ENCODE measurements at places on chromosomes 13 and 19.

- no peak for DNase-seq
These were observed 4.8 kb upstream of the ZNF253 start for GRCh38 chr19:19860756-19861390.

DNA sequence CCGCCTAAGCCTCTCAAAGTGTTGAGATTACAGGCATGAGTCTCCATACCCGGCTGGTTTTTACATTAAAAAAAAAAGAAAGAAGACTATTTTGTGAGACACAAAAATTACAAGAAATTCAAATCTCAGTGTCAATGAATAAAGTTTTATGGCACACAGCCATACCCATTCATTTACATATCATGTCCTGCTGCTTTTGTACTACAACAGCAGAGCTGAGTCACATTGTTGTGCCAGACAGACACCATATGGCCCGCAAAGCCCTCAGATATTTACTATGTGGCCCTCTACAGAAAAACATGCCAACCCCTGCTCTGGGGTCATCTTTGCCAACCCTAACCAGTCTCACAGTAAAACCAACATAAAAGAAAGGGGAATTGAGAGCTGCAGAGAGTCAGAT lies 5.3 kb downstream of the SMIM7 start:
- no peak for DNase-seq

DNA sequence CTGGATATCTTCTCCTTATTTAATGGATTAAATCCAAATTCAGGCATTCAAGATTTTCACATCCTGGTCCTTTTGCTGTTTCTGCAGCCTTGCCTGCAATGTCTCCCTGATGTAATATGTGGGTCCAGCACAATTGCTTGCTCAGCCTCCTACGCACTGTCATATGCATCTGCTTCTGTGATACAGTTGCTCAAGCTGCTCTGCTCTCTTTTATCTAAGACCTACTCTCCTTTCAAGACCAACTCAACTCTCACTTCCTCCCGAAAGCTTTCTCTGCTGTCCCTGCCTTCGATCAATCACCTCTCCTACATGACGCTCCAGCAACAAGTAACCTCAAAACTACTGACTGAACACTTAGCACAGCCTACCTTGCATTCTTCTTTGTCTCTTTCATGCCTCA lies 138.2 kb downstream of the DCLK1 start:
- no peak for DNase-seq

- no peak for DNase-seq
These were observed 254.6 kb downstream of the DCLK1 start for GRCh38 chr13:35876601-35877000.

DNA sequence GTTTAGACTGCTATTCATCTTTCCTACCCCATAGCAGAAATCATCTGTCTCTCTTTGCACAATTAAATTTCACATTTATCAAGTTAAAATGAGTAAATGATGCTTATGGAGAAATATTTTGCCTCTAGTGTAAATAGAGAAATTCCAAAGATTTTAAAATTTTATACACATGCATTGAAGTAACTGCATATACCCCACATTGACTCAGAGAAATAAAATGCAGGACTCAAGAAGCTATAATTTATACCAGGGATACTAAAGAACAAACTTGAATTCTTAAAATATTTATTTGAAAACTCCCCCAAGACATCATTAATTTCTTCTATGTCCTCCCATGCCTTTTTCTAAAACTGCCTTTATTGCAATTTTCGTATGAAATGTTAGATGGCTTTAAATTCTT lies 165.8 kb downstream of the DIAPH3 start:
- DNase-seq: peak; percentile 12
